CD4-positive, alpha-beta T cell treated with Interleukin-12 subunit alpha and Interleukin-12 subunit beta, for 1 hour (primary cell): ENCODE measurements at places on chromosomes 11 and 22.
A peak's percentile ranks its signal among the peaks of the same experiment; 100 is the strongest.

GRCh38 chr11:14809466-14809865, 82.6 kb downstream of the CYP2R1 start:
- no peak for DNase-seq

DNA sequence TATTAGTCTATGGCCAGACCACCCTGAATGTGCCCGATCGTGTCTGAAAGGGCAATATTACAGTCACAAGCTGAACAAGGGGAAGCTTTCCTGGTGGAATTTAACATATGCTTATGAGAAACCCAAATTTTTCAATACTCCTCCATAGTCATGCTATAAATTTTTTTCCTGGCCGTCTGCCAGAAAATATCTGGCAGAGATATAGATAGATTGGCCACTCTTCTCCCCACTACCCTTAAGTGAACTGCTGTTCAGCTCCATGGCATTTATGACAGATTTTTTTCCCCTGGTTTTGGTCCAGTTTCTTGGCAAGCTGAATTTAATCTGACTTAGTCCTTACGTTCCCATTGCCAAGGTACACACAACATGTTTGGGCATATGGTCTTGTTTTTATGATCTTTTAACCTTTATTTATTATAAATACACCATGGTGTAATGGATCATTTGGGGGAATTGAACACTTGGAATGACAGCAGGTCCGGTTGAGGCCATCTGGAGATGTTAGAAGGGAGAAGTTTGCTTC, 328.5 kb downstream of the CNTN5 start:
- DNase-seq, result no peak

- no peak for DNase-seq
These were observed 109.9 kb downstream of the MICAL3 start for GRCh38 chr22:17914474-17914873.

GRCh38 chr11:123454060-123454651, 24.1 kb downstream of the GRAMD1B start:
- peak; percentile 46 for DNase-seq
